Activated CD8-positive, alpha-beta T cell treated with anti-CD3 and anti-CD28 coated beads for 36 hours (primary cell): ENCODE measurements at places on chromosomes 3 and 15.

DNA sequence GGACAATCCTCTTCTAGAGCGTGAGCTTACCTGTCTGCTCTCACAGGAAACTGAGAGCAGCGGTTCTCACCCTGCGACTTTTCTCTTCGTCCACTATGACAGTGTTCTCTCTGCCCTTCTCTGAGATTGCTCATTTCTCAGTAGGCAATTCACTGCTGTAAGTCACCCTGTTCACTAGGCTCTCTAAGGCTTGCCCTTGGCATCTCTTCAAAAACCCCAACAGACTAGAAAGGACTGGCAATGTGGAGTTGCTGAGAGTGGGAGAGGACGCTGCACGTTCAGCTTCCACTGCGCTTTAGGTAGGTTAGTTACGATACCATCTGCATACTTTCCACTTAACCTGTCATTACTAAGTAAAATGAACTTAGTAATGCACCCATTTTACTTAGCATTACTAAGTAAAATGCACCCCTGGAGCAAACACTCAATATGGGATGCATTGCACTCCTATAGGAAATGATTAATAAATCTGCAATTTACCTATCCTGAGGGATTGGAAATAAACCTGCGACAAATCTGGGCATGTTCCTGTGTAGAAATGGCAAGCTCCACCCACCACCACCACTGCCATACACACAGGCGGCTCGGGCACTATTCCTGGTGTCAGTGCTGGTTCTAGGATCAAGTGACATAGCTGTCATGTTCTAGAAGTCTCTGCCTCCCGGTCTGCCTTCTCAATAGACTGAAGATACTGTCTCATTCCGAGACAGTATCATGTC lies 21.4 kb downstream of the XPC start:
- no peak for DNase-seq
- no peak overlapping the region for H3K4me3 ChIP-seq
- peaks cover 17% of the 10 kb centered on the region for H3K4me1 ChIP-seq
- peaks cover 58% of the 10 kb centered on the region for H3K36me3 ChIP-seq
- no peaks in the 10 kb centered on the region for H3K27me3 ChIP-seq
- no peak overlapping the region for H3K27ac ChIP-seq

GRCh38 chr3:9135930-9136525 lies 113.4 kb downstream of the SRGAP3 start:
- peak; percentile 5 for DNase-seq
- H3K36me3 ChIP-seq = no peaks in the 10 kb centered on the region
- H3K27ac ChIP-seq = no peak overlapping the region

DNA sequence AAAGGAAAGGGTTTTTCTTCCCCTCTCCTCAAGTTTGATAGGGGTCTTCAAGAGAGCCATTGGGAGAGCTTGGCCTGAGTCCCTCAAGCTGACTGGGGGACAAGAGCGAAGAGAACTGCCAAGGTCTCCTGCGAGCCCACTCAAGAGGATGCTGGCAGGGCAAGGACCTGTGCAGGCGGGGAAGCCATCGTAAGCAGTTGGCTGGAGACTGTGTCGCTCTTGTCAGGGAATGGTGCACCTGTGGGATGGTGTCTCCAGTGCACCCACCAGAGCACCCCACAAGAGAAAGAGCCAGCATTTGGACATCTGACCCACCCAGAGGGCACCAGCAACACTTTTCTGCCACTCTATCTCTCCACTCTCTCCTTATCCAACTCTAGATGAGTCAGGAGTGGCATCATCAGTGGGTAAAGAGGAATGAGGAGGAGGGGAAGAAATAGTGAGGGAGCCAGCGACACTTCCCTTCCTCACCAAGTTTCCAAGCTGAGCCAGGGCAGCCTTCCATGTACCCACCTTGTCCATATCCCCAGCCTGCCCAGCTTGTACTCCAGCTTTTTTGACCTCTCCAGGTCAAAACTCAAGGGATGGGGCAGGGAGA lies 13.6 kb upstream of the XIRP1 start:
- no peak for DNase-seq
- no peak overlapping the region for H3K27ac ChIP-seq
- peaks cover 11% of the 10 kb centered on the region for H3K27me3 ChIP-seq
- H3K36me3 ChIP-seq = no peaks in the 10 kb centered on the region

GRCh38 chr3:66095295-66096001 lies 56.7 kb upstream of the MAGI1 start:
- no peaks in the 10 kb centered on the region for H3K36me3 ChIP-seq
- no peaks in the 10 kb centered on the region for H3K27me3 ChIP-seq
- no peak overlapping the region for H3K4me3 ChIP-seq
- DNase-seq = no peak
- H3K27ac ChIP-seq = no peak overlapping the region

GRCh38 chr3:24631481-24631880 lies 136.8 kb upstream of the THRB start:
- no peak for DNase-seq
- H3K4me3 ChIP-seq = no peak overlapping the region
- H3K36me3 ChIP-seq = no peaks in the 10 kb centered on the region
- no peaks in the 10 kb centered on the region for H3K27me3 ChIP-seq

- DNase-seq = no peak
- peaks cover 14% of the 10 kb centered on the region for H3K4me1 ChIP-seq
- H3K36me3 ChIP-seq = no peaks in the 10 kb centered on the region
- H3K27me3 ChIP-seq = peaks cover 5% of the 10 kb centered on the region
- no peak overlapping the region for H3K4me3 ChIP-seq
Measured at GRCh38 chr3:29686889-29687592, 406.2 kb downstream of the RBMS3 start.

DNA sequence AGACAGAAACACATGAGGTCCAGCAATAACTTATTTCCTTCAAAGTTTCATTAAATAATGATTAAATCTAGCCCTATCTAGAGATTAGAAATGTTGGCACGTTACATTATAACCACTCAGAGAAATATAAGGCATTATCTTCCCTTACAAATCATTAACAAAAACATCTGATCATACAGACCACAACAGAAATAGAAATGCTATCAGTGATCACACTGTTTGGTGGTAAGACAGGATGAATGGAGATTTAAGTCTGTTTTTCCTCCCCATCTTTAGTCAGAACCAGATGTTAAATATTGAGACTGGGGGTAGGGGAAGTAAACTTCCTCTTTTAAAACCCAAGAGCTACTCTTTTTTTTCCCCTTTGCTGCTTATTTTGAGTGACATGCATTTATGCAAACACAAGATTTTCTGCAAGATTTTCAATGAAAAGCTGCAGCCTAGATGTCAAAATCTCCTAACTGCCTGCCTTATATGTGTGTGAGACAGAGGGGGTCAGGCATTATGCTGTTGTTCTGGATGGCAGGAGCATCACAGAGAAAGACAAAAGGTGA lies 70.4 kb downstream of the CBLB start:
- H3K4me1 ChIP-seq = peaks cover 85% of the 10 kb centered on the region
- peaks cover 62% of the 10 kb centered on the region for H3K36me3 ChIP-seq
- peak overlapping the region; percentile 26 for H3K4me3 ChIP-seq

DNA sequence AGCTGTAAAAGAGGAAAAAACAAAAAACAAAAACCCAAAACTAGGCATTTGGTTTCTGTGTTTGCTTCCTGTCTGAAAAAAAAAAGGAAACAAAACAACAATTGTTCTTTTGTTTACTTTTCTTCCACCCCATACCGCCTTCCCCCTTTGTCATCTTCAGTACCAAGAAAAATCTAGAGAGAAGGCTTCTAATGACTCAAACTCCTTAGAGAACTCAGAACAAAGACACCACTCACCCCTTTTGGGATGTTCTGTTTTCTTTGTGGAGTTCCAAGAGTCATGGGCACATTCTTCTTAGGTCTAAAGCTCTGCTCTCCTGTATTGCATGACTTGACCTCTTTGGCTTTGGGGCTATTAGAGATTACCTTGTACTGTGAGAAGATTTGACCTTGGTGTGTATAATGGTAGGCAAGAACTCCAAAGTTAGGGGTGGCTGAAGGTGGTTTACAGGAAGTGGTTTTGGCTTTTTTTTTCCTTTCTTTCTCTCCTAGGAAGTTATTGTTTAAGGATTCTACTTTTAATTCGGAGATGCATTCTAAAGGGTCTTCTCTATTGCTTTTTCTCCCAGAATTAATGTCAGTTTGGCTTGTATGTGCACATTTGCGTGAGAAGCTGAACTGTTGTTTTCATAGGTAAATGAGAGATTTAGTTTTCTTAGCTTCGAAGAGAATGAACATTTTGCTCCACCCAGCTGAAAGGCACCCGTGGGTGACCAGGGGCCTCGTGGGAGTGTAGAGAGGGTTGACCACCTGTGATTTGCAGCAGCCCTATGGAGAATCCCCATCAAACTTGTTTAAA lies 39.5 kb upstream of the ZBTB20 start:
- no peaks in the 10 kb centered on the region for H3K36me3 ChIP-seq
- no peak overlapping the region for H3K27ac ChIP-seq
- peaks cover 1% of the 10 kb centered on the region for H3K27me3 ChIP-seq
- H3K4me1 ChIP-seq = peaks cover 5% of the 10 kb centered on the region

- H3K4me3 ChIP-seq = no peak overlapping the region
- H3K27me3 ChIP-seq = no peaks in the 10 kb centered on the region
- H3K27ac ChIP-seq = no peak overlapping the region
- H3K4me1 ChIP-seq = no peaks in the 10 kb centered on the region
- no peaks in the 10 kb centered on the region for H3K36me3 ChIP-seq
Measured at GRCh38 chr15:81893182-81893835, 152.5 kb downstream of the MEX3B start.

DNA sequence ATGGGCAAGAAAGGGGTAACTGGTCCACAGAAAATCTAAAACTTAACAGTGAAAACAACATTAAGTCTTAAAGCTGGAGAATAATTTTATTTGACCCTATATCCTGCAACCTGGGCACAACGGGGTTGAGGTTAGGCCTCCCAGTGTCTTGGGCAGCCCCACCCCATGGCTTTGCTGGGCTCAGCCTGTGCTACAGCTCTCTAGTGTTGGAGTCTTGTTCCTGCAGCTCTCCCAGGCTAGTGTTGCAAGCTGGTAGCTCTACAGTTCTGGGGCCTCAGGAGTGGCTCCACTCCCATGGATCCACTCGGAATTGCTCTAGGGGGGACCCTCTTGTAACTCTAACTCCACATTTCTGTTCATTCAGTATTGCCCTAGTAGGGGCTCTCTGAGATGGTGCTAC lies 24.9 kb upstream of the GNB4 start:
- H3K36me3 ChIP-seq = no peaks in the 10 kb centered on the region
- no peak overlapping the region for H3K27ac ChIP-seq
- no peak for DNase-seq
- no peak overlapping the region for H3K4me3 ChIP-seq
- peaks cover 5% of the 10 kb centered on the region for H3K27me3 ChIP-seq

GRCh38 chr15:48330105-48330785 lies 984 bp upstream of the DUT start:
- DNase-seq = no peak
- H3K27me3 ChIP-seq = no peaks in the 10 kb centered on the region
- peaks cover 26% of the 10 kb centered on the region for H3K4me1 ChIP-seq
- peak overlapping the region; percentile 96 for H3K27ac ChIP-seq

GRCh38 chr15:82307714-82308081 lies 41.6 kb downstream of the GOLGA6L10 start:
- H3K27ac ChIP-seq = no peak overlapping the region
- no peak overlapping the region for H3K4me3 ChIP-seq
- H3K4me1 ChIP-seq = peaks cover 6% of the 10 kb centered on the region
- no peak for DNase-seq
- H3K27me3 ChIP-seq = no peaks in the 10 kb centered on the region
- H3K36me3 ChIP-seq = no peaks in the 10 kb centered on the region

DNA sequence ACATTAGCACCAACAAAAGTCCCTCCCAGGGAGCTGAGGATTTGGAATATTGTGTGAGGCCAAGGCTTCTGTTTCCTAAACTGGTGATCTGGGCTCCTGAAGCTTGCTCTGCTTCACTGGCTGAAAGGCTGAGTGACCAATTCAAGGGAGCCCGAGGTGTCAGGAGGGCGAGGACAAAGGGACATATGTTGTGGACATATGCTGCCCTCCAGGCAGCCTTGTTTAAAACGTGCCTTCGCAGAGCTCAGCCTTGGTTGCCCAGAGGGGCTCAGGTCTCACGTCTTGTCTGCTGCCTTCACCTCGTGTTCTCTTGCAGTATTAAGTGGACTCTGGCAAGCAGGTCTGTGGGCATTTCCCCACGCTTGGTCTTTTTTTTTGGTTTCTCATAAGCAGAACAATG lies 7.0 kb downstream of the SLCO3A1 start:
- DNase-seq = no peak
- no peaks in the 10 kb centered on the region for H3K27me3 ChIP-seq
- no peak overlapping the region for H3K27ac ChIP-seq
- H3K4me1 ChIP-seq = peaks cover 62% of the 10 kb centered on the region
- H3K4me3 ChIP-seq = no peak overlapping the region
- no peaks in the 10 kb centered on the region for H3K36me3 ChIP-seq

DNA sequence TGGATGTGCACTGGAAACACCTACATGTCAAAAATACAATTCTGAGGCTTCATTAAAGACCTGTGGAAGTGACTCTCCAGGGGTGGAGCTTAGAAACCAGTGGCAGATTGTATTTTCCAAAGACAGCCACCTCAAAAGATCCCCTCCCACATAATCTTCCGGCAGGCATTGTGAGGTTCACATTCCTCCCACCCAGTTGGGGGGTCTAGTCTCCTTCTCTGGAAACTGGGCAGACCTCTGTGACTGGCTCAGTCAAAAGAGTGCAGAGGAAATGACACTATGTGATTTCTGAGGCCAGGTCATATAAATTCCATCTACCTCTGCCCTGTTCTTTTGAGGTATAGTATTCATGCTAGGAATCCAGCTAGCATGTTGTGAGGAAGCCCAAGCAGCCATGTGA lies 1.9 kb upstream of the CFAP92 start:
- no peak overlapping the region for H3K4me3 ChIP-seq
- no peak overlapping the region for H3K27ac ChIP-seq
- DNase-seq = no peak
- peaks cover 5% of the 10 kb centered on the region for H3K27me3 ChIP-seq
- no peaks in the 10 kb centered on the region for H3K36me3 ChIP-seq

- no peak for DNase-seq
- no peaks in the 10 kb centered on the region for H3K36me3 ChIP-seq
- H3K4me3 ChIP-seq = no peak overlapping the region
- H3K27ac ChIP-seq = no peak overlapping the region
- H3K27me3 ChIP-seq = peaks cover 3% of the 10 kb centered on the region
- H3K4me1 ChIP-seq = peaks cover 2% of the 10 kb centered on the region
Measured at GRCh38 chr3:129047553-129047839, 13.1 kb upstream of the GP9 start.

DNA sequence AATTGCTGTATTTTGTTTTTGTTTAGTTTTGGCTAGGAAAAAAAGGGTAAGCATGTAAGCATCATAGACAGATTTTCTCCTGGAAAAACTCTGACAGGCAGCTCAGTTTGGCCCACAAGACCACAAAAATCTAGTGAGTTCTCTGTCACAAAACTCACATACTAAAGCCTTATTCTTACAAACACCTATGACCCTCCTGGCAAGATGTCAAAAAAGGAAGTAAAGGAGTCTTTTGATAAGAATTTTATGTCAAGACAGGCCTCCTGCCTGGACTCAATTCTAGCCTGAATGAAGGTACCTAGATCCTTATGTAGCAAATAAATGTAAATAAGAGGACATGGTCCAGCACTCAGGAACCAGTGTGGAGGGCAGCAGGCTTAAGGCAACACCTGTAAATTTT lies 668.3 kb upstream of the ZNF385D start:
- DNase-seq = no peak
- no peaks in the 10 kb centered on the region for H3K27me3 ChIP-seq
- H3K27ac ChIP-seq = no peak overlapping the region
- H3K4me1 ChIP-seq = no peaks in the 10 kb centered on the region
